ENCODE measurements at places on chromosomes 12 and 14.
A peak's percentile ranks its signal among the peaks of the same experiment; 100 is the strongest.

GRCh38 chr14:104286086-104286485, 147.7 kb downstream of the KIF26A start:
- DNase-seq: no peak

DNA sequence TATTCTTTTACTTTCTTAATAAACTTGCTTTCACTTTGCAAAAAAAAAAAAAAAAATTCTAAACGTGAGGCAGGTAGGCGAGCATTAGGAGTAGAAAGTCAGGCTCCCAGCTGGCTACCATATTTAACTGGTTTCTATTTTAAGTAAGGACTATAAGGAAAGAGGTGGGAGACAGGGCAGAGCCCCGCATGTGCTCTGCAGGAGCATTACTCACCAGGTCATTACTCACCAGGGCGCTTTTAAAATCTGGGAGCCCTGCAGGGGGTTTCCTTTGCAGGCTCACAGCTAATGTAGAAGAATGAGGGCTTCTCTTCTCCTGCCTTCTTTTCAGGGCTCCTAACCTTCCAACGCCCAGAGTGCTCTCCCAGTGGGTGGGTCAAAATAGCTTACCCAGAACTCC, 14.0 kb upstream of the DPF3 start:
- no peak for DNase-seq

GRCh38 chr14:100772607-100773165, 46.0 kb downstream of the DLK1 start:
- no peak for DNase-seq

DNA sequence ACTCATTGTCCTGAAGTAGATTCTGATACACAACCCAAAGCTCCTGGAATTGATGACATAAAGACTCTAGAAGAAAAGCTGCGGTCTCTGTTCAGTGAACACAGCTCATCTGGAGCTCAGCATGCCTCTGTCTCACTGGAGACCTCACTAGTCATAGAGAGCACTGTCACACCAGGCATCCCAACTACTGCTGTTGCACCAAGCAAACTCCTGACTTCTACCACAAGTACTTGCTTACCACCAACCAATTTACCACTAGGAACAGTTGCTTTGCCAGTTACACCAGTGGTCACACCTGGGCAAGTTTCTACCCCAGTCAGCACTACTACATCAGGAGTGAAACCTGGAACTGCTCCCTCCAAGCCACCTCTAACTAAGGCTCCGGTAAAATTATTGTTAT, 63.8 kb downstream of the RAD52 start:
- DNase-seq: no peak

- DNase-seq: no peak
Observed at GRCh38 chr14:64112867-64113678, 181.1 kb downstream of the ESR2 start.

- DNase-seq: no peak
Observed at GRCh38 chr14:104180561-104181165, 42.3 kb downstream of the KIF26A start.

DNA sequence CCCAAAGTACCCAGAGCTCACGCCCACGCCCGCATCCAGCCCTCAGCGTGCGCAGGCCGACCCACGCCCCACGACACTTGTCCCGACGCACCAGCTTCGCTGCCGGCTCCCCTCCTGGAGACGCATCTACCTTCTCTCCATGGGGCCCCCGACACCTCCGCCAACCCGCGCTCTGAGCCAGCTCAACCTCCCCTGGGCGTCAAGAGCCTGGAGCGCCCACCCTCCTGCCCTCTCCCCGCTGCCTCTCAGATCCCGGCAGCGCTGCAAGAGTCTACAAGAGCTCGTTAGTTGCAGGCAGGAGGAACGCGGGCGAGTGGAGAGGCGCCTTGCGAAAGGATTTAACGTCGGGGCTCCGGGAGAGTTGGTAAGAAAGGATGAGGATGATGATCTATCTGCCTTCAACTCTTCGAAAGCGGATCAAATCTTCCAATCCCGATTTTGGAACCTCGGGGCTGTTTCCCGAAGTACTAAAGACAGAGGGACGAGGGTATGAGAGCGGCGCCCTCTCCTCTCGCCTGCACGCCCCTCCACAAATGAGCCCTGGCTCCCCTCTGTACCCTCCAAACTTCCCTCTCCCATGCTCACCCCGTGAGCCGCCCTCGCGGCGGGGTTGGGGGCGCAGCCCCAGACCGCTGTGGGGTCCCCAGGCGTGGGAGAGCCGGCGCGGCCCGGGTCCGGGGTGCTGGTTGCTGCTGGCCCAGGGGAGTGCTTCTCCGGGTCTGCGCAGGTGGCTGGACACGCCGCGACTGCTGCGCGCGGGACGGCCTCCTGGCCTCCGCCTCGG, 979 bp downstream of the LTBP2 start:
- no peak for DNase-seq

DNA sequence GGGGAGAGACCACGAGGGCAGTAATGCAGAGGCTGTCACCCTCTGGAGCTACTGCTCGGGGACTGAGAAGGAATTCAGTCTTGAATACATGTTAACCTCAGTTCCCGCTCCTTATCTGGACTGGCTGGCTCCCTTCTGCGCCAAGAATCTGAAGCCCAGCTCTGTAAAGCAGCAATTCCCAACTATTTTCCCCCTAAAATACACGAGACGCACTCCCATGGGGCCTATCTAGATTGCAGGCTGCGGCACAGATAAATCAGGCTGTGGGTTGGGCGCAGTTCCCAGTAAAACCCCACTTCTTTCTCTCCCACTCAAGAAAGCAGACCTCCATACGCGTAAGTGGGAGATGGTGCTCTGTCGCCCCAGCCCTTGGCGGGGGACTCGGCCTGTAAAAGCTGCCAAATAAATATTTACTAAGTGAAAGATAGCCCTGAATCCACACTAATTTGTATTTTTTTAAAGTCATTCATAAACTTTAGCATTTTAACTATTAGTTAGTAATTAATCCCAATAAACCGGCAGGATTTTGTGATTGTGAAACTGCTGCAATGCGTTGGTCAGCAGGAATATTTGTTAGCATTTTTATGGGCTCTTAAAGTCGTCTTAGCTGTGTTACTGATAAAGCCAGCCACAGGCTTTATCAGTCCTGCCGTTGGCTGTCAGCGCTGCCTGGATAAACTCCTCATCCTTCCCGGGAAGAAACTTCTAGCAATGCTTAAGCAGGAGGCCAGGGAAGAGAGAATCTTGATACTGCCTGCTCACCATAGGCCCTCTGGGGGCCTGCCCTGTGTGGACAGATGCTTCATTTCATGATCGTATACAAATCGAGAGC, 17.8 kb downstream of the FBXL14 start:
- DNase-seq: no peak

DNA sequence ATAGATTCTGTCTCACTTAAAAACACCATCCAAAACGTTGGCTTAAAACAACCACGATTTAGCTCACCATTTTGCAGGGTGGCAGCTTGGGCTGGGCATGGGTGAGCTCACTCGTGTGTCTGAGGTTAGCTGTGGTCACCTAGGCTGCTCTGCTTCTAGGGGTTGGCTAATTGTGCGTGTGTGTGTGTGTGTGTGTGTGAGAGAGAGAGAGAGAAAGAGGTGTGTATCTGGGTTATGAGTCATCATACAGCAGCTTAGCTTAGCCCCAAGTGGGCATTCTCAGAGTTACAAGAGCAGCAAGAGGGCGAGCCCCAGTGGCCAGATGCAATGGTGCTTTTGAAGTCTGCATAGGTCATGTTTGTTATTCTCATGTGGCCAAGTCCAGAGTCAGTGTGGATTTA, 6.0 kb downstream of the FBXW8 start:
- DNase-seq: peak; percentile 20

DNA sequence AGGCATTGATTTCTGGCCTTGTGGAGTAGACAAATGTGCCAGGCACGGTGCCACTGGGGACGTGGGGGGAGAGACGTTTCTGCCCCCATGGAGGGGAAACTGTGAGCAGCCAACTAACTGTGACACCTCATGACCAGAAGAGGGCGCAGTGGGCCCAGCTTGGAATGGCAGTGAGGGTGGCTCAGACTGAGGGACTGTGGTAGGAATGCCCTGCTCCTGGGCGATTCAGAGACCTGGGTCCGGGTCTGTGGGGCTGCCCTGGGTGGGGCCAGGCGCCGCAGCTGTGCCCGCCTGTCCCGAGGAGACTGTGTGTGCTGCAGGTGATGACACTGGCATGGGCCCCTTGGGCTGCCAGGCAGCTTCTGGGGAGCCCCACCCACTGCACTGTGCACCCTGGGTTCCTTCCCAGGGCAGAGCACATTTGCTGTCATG, 60.6 kb downstream of the SLC25A47 start:
- peak; percentile 42 for DNase-seq

DNA sequence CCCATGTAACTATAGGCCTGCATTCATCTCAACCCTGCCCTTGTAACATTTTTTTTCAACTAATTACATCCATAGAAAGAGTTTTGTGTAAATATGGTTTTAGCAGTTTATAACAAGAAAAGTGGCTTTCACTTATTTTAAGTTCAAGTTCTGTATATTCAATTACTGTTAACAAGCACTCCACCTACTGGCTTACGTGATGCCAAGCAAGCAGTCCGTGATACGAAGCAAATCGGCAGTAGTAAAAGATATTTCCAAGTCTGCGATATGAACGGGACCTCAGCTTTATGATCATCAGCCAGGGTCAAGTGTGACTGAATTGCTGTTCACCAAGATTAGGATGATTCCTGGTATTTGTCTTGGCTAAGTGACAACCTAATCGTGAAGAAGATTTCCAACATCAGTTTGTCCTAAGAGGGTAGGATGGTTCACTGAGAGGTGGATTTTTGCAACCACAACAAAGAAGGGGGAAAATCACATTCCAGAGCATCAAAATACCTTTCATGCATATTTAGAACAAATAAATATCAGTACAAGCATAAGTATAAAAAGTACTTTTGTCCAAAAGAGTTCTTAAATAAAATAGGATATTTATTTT, 456.2 kb downstream of the FOXG1 start:
- DNase-seq: no peak

GRCh38 chr12:68119250-68119649, 40.3 kb downstream of the IFNG start:
- no peak for DNase-seq

DNA sequence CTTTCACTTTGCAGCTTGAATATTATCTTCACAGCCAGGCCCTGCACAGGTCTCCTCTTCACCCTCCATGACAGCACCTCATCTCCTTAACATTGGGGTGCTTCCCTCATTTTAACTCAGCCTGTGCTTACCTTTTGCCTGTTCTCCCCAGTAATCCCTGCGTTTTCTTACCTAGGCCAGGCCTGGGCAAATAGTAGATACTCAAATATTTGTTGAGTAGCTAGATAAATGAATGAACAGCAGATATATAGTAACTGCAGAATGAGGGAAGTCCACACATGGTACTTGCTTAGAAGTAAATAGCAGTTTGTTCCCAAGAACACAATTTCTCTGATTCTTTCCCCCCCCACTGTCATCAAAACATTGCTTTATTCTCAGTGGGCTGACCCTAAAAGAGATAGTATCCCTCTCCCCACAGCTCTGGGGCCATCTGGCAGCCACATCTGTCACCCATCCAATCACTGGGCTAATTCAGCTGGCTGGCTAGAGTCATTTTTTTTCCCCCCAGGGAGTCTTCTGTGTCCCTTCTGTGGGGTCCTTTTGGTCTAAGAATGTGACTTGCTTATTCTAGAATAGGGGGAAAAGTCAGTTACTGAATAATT, 43.2 kb downstream of the APPL2 start:
- no peak for DNase-seq

- no peak for DNase-seq
Observed at GRCh38 chr14:88188745-88189416, 134.2 kb downstream of the KCNK10 start.

DNA sequence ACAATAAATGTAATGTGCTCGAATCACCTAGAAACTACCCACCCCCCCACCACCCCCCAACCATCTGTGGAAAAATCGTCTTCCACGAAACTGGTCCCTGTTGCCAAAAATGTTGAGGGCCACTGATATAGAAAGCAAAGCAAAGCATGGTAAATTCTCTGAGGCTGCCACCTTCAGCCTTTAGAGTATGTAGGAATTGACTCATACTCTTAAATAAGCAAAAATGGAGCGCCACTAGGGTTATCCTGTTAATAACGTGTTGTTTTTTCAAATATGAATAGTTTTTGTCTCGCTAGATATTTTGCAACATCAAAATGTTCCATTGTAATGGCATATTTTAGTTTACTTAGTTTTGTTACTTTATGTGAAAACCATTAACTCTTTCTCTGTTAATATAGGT, 18.2 kb downstream of the DYNC1H1 start:
- DNase-seq: no peak

- DNase-seq: no peak
Observed at GRCh38 chr14:100890061-100890850, 13.3 kb downstream of the RTL1 start.

- no peak for DNase-seq
Observed at GRCh38 chr14:23863836-23864235, 89.7 kb upstream of the DHRS4 start.

DNA sequence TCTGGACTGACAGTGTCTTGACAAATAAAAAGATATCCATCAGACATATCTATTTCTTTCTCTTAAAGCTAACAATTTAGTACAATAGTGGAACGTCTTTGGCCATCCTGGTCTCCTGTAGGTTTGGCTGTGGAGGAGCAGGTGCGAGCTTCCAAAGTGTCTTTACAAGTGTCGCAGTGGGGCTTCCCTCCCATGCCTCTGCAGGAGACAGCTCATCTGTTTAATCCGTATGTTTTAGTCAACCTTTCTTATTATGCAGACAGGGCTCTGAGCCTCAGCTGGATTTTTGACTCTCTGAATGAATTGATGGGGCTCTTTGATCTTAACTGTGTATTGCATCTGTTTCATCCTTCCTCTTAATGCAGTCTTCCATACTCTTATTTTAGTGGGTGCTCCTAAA, 57.5 kb downstream of the RMST start:
- DNase-seq: no peak

DNA sequence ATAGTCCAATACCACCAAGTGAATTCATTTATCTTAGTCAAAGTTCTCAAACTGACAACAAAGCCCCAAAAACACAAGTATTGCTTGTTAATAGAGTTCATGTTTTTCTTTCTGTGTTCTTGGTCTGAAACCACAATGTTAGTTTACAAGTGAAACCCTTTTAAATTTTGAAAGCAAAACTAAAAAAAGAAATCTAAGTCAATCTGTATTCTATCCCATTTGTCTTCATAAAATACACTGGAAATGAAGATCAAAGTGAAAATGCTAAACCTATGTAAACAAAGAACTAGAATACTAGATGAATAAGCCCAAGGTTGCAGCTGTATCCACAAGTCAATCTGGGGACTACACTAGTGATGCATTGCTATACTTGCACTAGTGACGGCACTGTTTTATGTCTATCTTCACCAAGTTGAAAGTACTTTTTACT, 10.4 kb downstream of the MAP4K5 start:
- no peak for DNase-seq

DNA sequence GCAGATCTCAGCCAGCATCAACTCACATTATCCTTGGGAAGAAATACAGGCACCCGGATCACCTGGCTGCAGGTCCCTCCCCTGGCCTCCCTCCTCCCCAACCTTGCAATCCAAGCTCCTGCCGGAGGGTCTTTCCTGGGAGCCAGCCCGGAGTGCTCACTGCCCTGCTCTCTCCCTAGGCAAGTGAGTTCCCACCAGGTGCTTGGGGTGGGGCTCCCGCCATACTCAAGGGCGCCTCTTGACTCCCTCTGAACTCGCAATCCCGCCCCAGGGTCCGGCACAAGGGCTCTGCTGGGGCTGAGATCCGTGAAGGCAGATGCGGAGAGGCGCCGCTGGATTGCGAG, 1.2 kb upstream of the CEP170B start:
- no peak for DNase-seq

GRCh38 chr14:65704850-65705249, 292.3 kb downstream of the FUT8 start:
- DNase-seq: no peak

GRCh38 chr14:59187802-59188460, 536 bp upstream of the DAAM1 start:
- DNase-seq: peak; percentile 8

- DNase-seq: no peak
Observed at GRCh38 chr12:98127336-98127679, 388.1 kb upstream of the TMPO start.

- no peak for DNase-seq
Observed at GRCh38 chr12:96326628-96327227, 73.5 kb downstream of the CDK17 start.

Data from activated T-cell treated with anti-CD3 and anti-CD28 coated beads for 48 hours (primary cell).